ENCODE measurements at places on chromosomes 5 and 9. TPM values are rescaled to one million over a fixed set of nuclear protein-coding genes. Genes with fewer than 3 reads are reported as not detected.

The OBP2B gene
- total RNA-seq: not detected

The C5orf58 gene
- total RNA-seq: not detected

The TAF1L gene
- total RNA-seq: not detected

The ARAP3 gene
- 17.6 TPM for total RNA-seq

The LRRC14B gene
- 13.7 TPM for total RNA-seq

The FBN2 gene
- total RNA-seq: 144 TPM

The HTR1A gene
- 0.23 TPM for total RNA-seq

The SLC36A3 gene
- not detected for total RNA-seq

Measured in metanephros (tissue), 2 donors.